ENCODE measurements at places on chromosomes 4 and X. TPM values are rescaled to one million over a fixed set of nuclear protein-coding genes. Genes with fewer than 3 reads are reported as not detected.

Gene LEF1
- total RNA-seq = 0.51 TPM

Gene HTRA3
- 123 TPM for total RNA-seq

Gene MAMLD1
- 1.9 TPM for total RNA-seq

Gene FGF13
- total RNA-seq = 0.43 TPM

Gene TCEAL6
- not detected for total RNA-seq

Gene ITIH6
- not detected for total RNA-seq

Gene BST1
- 2.6 TPM for total RNA-seq

Gene SSX1
- total RNA-seq = not detected

Gene C4orf50
- total RNA-seq = not detected

Gene IGSF1
- 4.3 TPM for total RNA-seq

Gene TIGD2
- 2.4 TPM for total RNA-seq

Gene IL21
- total RNA-seq = not detected

Gene SOD3
- 62.4 TPM for total RNA-seq

Gene RS1
- total RNA-seq = not detected

Gene ZNF157
- total RNA-seq = not detected

Gene ALAS2
- 0.51 TPM for total RNA-seq

Gene TRIM2
- 15.3 TPM for total RNA-seq

Gene LRIT3
- total RNA-seq = not detected

Gene SPOCK3
- total RNA-seq = not detected

Gene FAM47C
- not detected for total RNA-seq
